ENCODE measurements at places on chromosomes 11 and 22.
A peak's percentile ranks its signal among the peaks of the same experiment; 100 is the strongest.

GRCh38 chr11:78886616-78887015, 312.0 kb upstream of the NARS2 start:
- DNase-seq, result no peak

DNA sequence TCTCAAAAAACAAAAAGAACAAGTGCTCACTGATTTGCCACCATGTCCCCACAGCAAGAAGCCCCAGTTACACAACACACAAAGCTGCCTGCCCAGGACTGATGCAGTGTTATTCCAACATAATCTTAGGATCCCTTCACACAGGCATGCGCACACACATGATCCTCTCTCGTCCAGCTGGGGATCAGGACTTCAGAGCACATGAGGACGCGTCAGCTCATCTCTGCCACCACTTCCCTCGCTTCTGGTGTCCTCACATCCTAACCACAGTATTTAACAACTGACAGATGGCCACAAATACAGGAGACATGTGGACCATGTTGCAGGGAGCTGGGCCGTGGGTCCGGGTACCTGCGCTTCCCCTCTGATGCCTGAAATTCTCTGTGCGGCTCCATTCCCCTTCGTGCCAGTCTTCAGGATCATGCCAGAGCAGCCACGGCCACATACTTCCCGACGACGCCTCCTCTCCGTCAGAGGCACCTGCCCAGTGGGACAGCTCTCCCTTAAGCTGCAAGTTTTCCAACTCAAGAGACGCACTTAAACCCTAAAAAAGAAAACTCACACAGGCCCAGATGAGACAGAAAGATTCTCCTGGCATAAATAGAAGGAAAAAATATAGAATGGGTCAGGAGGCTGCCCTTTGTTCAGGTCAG, 68.3 kb downstream of the PACSIN2 start:
- DNase-seq, result no peak

- peak; percentile 67 for DNase-seq
Observed at GRCh38 chr11:83194281-83195142, 1.0 kb downstream of the ANKRD42 start.

DNA sequence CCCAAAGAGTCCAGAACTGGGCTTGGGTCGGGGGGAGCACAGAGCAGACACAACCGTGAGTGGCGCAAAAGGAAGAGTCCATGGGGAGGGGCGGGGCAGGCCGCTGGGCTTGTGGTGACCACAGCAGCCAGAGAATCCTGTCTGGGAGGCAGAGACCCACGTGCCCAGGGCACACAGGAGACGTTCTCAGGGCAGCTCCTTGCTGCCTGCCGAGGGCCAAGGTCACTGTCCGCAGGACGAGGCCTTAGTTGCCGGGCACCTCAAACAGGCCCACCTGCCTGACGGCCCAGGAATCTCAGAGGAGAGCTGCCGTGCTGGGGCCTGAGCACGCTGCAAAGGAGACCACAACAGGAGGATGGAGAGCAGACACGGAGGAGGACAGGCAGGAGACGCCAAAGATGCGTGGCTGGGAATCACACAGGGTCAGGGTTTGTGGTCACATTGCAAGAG, 87.8 kb downstream of the MYEOV start:
- no peak for DNase-seq

DNA sequence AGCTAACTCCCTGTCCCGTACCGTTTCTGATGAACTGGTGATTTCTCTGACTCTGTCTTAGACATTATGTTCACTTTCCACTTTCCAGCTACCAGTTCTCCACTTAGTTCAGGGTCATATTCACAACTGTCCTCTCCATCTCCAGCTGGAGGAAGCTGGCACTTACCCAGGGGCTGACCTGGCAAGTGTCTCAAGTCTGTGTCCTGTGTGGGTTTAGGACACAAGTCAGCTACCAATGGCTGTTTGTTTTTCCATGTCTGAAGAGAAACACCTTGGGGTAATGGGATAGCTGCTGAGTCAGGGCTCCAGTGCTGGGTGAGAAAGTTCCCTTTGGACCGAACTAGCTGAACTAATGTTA, 134.4 kb downstream of the CSNK2A3 start:
- no peak for DNase-seq

DNA sequence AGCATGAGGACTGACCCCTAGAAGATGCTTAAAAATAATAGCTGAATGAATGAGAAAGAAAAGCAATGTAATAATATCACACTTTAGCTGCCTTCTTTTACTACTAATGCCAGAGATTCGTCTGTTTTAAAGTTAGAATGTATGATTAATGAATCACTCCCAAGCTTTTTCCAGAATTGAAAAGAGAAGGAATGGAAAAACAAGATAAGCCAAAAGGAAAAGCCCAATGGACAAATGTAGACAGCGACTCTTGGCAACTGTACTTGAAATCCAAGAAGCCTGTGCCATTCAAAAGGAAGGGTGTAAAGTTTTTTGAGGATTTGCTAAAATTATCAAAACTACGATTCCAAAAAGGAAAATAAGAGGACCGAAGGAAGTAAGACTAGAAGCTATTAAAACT, 40.8 kb upstream of the PAMR1 start:
- no peak for DNase-seq

DNA sequence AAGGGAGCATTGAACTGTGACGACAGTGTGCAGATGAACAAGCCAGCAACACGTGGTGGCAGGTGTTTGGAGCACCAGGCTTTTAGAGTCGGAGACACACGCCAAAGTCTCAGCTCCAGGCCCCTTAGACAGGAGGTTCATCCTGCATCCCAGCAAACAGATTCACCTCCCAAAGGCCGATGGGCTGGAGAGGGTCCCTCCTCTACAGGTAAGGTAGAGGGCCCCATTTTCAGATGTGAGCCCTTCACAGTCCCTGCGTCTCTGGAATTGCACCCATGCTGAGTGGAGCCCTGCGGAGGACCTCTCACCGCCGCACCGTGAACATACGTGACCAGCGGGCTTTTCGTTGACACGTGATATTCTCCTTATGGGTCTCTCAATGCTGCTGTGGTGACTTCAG, 109.0 kb upstream of the B3GAT1 start:
- no peak for DNase-seq

- no peak for DNase-seq
Observed at GRCh38 chr22:37358917-37359316, 68.4 kb downstream of the ELFN2 start.

DNA sequence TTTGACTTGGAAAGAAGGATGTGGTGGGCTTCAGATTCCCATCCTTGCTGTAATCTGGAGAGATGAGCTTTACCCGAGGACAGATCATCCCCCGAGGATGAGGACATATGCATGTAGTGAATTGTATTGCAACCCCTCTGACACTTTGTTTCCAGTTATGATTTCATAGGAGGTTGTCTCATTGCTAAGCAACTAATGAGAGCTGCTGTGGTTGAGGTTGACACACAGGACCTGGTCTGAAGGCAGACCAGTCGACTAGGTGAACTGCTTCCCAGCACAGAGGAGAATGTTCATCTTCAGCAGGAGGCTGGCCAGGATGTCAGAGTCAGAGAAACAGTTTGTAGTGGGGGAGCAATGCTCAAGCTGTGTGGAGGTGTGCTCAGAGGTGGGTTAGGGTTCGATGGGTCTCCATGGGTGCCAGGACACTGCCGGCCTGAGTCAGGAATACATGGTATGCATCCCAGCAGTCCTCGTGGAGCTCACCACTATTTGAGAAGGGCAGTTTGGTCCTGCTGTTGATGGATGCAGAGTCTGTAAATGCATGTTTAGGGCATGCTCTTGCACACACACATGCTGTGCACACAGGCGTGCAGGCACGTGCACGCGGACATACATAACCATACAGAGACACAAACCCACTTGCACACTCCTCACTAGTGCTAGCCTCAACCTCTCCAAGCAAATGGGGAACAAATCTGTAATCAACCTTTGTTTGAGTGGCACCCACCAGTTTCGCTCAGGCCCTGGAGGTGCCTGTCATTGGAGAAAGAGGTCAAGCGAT, 153.7 kb downstream of the TBC1D22A start:
- no peak for DNase-seq

- DNase-seq, result no peak
Observed at GRCh38 chr11:111260811-111261210, 15.3 kb downstream of the POU2AF2 start.

- DNase-seq, result no peak
Observed at GRCh38 chr22:37907036-37907954, 1.2 kb downstream of the MICALL1 start.

- DNase-seq, result no peak
Observed at GRCh38 chr11:125063429-125064043, 431 bp downstream of the SLC37A2 start.

- no peak for DNase-seq
Observed at GRCh38 chr11:32273931-32274330, 161.4 kb downstream of the WT1 start.

DNA sequence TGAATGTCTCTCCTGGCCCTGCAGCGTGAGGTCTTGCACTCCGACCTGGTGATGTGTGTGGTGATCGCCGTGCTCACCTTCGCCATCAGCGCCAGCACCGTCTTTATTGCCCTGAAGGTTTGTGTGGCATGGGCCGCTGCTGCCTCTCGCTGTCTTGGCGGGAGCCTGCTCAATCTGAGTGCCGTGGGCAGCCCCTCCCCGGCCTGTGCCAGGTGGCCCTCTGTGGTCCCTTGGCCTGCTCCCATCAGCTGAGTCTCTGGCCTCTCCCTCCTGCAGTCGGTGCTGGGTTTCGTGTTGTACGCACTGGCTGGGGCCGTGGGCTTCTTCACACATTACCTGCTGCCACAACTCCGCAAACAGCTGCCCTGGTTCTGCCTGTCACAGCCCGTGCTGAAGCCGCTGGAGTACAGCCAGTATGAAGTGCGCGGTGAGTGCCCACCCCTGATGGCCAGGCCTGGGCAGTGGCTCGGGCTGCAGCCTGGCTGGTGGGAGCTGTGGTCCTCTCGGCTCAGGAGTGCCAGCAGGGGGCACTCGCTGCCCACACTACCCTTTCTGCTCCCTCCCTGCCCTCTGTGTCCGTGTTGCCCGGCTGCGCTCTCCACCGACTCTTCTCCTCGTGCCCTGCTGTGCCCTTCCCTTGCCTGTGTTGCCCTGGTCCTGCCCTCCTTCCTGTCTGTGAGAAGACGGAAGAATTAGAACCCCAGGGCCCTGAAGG, 10.2 kb downstream of the PCNX3 start:
- peak; percentile 46 for DNase-seq

DNA sequence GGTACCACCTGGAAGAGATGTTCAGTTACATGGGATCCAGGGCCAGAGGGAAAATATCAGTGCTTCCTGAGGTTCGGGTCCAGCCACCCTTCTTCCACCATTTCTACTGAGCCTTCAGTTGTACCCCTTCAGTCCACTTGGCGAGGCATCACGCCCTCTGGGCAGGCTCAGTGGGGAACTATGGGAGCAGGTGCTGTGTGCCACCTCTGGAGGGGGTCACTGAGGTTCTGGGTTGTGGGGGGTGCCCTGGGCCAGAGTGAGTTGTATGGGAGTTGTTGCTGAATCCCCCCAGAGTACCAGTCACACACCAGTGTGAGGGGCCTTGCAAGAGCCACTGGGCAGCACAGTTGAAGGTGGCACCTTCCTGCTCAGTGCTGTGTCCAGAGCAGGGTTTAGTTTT, 2.7 kb upstream of the SREBF2 start:
- DNase-seq, result no peak

- DNase-seq, result peak; percentile 23
Observed at GRCh38 chr11:57459164-57460021, 935 bp upstream of the RTN4RL2 start.

DNA sequence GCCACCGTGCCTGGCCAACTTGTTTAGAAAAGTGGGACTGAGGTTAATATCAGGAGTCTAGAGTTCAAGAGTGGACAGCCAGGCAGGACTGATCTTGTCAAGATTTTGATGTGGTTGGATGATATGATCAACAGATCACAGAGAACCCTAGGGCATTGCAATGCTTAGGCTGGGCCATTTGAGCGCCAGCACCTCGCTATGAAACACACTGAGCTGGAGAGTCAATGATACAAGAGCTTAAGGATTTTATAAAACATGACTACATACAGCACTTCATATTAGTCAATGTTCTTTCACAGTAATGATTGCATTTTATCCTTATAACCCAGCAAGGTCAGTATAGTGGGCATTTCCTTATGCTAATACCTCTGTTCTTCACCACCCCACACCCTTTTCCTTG, 15.4 kb upstream of the PEX26 start:
- DNase-seq, result no peak
